ENCODE measurements at places on chromosomes 2 and 18.

- DNase-seq, result no peak
These were observed 134.1 kb downstream of the ANKRD44 start for GRCh38 chr2:197176522-197176921.

GRCh38 chr18:62249478-62250097, 62.5 kb downstream of the RELCH start:
- peak; percentile 82 for DNase-seq

- DNase-seq, result no peak
These were observed 38.2 kb upstream of the CAVIN2 start for GRCh38 chr2:191885098-191885497.

- DNase-seq, result no peak
These were observed 78.3 kb upstream of the PPP1CB start for GRCh38 chr2:28673338-28673737.

DNA sequence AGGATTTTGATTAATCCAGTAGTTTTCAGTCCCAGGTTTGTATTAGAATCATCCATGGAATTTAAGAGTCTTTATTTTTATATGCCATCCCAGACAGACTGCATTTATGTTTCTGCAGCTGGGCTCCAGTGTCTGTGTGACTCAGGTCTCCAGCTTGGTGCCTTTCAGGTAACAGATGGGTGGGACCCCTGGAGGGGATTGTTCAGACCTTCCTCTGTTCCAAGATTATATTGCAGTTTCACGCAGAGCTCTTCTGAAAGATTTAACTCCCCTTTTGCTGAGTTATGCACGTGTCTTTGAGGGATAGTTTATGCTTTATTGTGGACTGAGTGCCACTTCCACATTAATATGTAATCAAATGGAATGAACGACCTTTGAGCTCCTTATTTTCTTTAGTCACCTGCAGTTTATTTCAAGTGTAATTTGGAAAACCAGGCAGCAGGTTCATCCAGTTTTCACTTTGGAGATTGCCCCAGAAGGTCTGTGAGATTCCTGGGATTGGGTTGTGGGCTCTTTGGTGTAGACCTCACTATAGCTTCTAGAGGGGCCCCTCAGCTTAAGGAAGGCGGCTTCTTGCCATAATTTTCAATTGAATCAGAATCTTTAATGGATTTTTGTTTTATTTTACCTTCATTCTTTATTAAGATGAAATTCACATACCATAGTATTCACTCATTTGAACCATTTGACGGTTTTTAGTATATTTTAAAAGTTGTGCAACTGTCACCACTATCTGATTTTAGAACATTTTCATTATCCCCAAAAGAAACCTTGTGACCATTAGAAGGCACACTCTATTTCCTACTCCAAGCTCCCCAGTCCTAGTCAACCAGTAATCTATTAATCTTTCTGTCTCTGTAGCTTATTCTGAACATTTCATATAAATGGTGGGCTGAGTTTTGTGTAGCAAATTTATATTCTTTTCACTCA, 135.0 kb downstream of the WDSUB1 start:
- DNase-seq, result no peak

- DNase-seq, result no peak
These were observed 124.9 kb downstream of the PIGN start for GRCh38 chr18:62061821-62062478.

GRCh38 chr18:48488388-48488850, 50.4 kb upstream of the CTIF start:
- no peak for DNase-seq

DNA sequence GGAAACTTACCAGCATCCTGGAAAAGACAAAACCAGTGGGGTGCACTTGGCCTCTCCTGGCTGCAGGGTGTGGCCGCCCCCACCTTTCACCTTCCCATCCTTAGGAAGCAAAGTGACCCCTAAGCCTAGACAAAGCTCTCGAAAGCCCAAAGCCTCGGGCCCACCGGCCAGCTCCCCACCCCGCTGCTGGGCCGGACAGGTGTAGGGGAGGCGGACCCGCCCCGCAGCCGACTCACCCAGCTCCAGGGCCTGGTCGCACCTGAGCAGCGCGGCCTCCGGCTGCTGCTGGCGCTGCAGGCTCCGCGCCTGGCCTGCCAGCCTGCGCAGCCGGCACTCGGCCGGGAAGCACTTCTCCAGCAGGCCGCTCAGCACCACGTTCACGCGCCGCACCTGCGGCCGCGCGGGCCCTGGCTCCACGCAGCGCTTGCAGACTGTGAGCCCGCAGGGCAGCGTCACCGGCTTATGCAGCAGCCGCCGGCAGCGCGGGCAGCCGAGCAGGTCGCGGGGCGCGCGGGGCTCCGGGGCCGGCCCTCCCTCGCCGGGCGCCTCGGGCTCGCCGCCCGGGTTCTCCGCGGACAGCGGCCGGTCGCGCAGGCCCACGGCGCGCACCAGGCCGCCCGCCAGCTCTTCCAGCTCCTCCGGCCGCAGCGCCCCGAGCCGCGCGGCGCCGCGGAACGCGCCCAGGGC, 979 bp downstream of the LONRF2 start:
- DNase-seq, result no peak

DNA sequence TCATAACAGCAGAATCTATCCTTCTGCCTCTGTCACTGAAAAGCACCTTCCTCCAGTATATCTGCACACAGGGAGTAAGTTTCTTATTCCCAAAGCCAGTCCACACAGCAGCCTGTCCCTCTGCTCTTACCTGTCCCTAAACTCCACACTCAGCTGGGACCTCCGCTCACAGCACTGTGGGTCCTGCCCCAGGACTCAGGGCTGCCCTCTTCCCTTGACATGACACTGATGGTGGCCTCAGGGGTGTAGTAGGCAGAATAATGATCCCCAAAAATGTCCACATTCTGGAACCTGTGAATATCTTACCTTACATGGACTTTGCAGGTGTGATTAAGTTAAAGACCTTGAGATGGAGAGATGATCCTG, 39.7 kb upstream of the EML4 start:
- no peak for DNase-seq

- no peak for DNase-seq
These were observed 11.0 kb upstream of the HK2 start for GRCh38 chr2:74822771-74823566.

- no peak for DNase-seq
These were observed 126.7 kb upstream of the MYCN start for GRCh38 chr2:15813481-15814266.

DNA sequence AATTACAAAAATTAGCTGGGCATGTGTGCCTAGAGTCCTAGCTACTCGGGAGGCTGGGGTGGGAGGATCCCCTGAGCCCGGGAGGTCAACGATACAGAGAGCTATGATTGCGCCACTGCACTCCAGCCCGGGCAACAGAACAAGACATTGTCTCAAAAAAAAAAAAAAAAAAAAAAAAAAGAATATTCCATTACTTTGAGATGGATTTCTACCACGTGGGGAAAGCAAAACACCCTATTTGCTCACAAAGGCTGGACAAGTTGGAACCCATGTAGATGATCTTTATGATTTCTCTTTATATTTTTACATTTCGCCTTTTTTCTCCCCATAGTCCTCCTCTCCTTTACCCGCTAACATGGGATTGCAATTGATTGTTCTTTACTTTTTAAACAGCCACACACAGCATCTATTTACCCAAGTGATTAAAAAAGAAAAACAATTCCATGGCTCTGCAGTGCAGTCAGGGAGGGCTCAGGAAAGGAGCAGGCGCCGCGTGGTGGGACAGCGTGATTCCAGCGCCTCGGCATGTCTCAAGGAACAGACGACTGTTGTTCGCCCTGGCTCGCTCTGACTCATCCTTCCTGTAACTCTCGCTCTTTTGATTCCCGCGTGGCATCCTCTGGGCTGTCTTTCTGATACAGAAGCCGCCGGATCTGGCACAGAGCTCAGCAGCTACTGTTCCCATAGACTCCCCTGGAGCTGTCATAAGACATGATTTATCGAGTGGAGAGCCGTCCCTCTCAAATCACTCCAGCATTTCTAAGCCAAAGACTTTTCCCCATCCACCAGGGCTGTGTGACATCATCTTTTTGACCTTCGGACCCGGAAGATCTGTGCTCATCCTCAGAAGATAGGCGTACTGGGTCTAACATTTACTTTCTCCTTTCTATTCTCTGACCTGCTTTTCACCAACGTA, 230.4 kb upstream of the AGAP1 start:
- no peak for DNase-seq

DNA sequence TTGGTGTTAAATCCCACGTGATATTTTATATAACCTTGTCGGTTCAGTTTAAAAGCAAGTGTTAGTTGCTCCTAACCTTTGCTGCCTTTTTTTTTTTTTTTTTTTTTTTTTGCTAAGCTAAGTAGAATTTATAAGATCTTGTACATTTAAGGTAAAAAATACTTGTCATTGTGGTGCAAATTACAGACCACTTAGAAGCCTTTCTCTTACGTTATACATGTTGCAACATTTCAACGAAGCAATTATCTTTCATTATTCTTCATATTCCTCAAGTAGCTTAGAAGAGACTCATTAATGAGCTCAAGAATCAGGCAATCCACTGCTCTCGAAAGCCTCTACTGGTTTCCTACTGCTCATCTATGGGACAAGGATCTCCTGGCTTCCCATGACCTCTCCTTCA, 14.9 kb upstream of the IL1RL2 start:
- DNase-seq, result no peak

DNA sequence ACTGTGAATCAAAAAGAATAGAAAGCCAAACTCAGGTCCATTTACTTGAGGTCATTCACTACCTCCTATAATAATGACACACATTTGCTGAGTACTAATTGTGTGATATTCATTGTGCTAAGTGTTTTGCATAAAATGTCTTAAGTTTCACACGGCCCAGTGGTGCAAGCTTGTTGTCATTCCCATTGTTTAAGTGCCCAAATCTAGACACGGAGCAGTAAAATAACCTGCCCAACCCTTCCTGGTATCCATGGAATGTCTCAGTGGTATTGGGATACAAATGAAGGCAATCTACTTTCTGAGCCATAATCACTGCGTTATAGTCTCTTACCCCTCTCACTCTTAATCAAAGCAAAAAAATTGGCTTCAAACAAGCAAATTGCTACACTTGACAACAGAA, 233.3 kb downstream of the NCKAP5 start:
- DNase-seq, result no peak
